Suprapubic skin (tissue), 4 donors: ENCODE measurements at places on chromosomes 3 and 15. TPM values are rescaled to one million over a fixed set of nuclear protein-coding genes. Genes with fewer than 3 reads are reported as not detected.

Gene CFAP91
- 1.7 TPM for total RNA-seq

GRCh38 chr3:122773944-122774509 is 19.6 kb downstream of the HSPBAP1 start:
- H3K4me3 ChIP-seq = no peak overlapping the region
- DNase-seq = no peak
- no peaks in the 10 kb centered on the region for H3K27me3 ChIP-seq
- H3K36me3 ChIP-seq = peaks cover 7% of the 10 kb centered on the region

DNA sequence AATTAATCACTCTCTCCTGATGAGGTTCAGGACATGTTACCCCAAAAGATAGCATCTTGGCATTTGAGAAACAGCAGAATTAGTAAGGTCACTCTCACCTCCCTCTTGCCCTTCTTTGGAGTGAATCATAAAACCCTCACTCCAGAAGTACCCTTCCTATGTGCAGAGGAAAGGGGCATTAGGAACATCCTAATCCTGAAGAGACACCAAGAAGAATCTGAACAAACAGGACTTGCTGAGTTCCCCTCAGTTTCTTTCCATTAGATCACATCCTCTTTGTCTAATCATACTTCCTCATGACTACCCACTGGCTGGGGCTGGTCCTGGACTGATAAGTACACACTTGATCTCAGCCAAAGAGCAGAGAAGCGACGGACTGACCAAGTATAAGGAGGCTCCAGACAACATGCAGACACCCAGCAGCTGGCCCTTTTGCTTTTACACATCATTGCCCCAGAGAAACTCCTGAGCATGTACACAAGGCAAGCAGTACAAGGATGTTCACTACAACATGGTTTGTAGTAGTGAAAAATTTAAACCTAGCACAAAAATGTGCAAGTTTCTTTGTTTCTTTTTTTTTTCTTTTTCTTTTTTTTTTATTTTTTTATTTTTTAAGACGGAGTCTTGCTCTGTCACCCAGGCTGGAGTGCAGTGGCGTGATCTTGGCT is 15.0 kb upstream of the TM6SF1 start:
- no peaks in the 10 kb centered on the region for H3K36me3 ChIP-seq
- no peaks in the 10 kb centered on the region for H3K4me1 ChIP-seq
- peak overlapping the region; percentile 6 for H3K27ac ChIP-seq
- H3K27me3 ChIP-seq = peaks cover 2% of the 10 kb centered on the region

DNA sequence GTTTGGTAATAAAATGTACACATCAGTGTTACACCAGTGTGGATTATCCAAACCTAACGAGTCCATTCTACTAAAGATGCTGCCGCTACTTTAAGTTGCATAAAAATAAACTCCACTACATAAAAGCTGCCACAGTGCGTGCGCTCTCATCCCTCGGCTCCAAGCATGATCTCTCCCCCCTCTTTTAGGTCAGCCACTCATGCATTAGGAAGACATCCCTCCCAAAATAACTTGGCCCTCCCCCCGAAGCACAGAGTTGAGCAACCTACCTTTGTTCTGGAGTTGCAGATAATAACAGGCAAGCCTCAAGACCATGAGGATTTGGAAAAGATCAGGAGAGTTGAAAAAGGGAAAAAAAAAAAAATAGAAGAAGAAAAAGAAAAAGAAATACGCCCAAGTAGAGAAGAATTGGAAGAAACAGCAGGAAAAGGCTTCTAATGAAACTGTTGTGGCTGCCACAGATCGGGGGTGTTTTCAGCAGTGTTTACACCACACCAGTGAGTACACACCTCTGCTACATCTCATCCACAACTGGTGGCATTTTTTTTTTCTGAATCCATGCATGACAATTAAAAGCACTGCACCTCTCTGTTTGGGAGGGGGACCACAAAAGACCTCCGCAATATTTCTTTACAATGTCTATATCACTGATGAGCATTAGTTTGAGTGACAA is 339.2 kb downstream of the FOXP1 start:
- no peaks in the 10 kb centered on the region for H3K36me3 ChIP-seq
- no peaks in the 10 kb centered on the region for H3K27me3 ChIP-seq
- H3K27ac ChIP-seq = no peak overlapping the region
- H3K4me3 ChIP-seq = no peak overlapping the region
- peaks cover 4% of the 10 kb centered on the region for H3K4me1 ChIP-seq

- H3K27me3 ChIP-seq = no peaks in the 10 kb centered on the region
- peak overlapping the region; percentile 59 for H3K4me3 ChIP-seq
- peaks cover 42% of the 10 kb centered on the region for H3K4me1 ChIP-seq
- DNase-seq = peak; percentile 77
- no peaks in the 10 kb centered on the region for H3K36me3 ChIP-seq
Observed at GRCh38 chr15:92810418-92811138, 89.5 kb upstream of the CHD2 start.

Gene RSRC1
- 33.2 TPM for total RNA-seq

GRCh38 chr3:32487781-32488473 is 14.7 kb downstream of the CMTM6 start:
- H3K27me3 ChIP-seq = no peaks in the 10 kb centered on the region
- DNase-seq = no peak
- H3K27ac ChIP-seq = no peak overlapping the region
- peaks cover 16% of the 10 kb centered on the region for H3K36me3 ChIP-seq
- peaks cover 12% of the 10 kb centered on the region for H3K4me1 ChIP-seq
- no peak overlapping the region for H3K4me3 ChIP-seq

DNA sequence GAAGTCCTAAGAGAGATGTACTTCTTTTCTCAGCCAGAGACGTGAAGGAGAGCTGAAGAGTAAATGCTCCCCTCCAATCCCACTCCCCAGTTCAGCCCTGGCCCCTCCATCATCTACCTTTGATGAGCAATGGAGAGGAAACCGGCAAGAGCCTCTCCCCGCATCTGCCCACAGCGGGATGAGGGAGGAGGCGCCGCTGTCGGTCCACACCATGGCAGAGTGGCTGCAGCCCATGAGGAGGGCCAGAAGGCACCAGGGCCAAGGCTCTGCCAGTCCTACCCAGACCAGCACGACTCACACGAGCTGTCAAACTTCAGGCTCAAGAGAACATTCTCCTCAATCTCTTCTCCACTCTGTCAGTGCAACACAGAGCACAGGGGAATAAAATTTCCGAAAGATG is 129.8 kb downstream of the OSBPL10 start:
- no peaks in the 10 kb centered on the region for H3K27me3 ChIP-seq
- H3K4me3 ChIP-seq = no peak overlapping the region
- DNase-seq = no peak
- no peaks in the 10 kb centered on the region for H3K4me1 ChIP-seq

DNA sequence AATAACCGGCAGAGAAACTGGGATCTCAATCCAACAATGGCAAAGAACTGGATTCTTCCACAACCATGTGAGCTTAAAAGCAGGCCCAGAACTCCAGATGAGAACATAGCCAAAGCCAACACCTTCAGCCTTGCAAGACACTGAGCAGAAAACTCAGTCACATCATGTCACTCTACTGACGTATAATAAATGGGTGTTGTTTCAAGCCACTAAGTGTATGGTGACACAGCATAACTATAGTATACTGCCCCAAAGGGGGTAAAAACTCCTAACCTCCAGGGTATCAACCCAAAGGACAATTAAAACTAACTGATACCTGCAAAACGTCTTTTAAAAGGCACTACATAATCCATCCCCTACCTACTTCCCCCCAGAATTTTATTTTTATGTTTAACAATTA is 69.5 kb downstream of the TRANK1 start:
- H3K36me3 ChIP-seq = peaks cover 7% of the 10 kb centered on the region
- H3K4me3 ChIP-seq = no peak overlapping the region
- H3K4me1 ChIP-seq = no peaks in the 10 kb centered on the region
- H3K27ac ChIP-seq = no peak overlapping the region
- no peaks in the 10 kb centered on the region for H3K27me3 ChIP-seq
